ENCODE measurements at places on chromosomes 7 and 10. TPM values are rescaled to one million over a fixed set of nuclear protein-coding genes. Genes with fewer than 3 reads are reported as not detected.

UNC5B gene
- 16.0 TPM for total RNA-seq

SLC29A4 gene
- 0.98 TPM for total RNA-seq

NUTM2E gene
- total RNA-seq: not detected

- H3K27me3 ChIP-seq: no peaks in the 10 kb centered on the region
- no peak overlapping the region for H3K27ac ChIP-seq
- H3K36me3 ChIP-seq: no peaks in the 10 kb centered on the region
- no peak for DNase-seq
- no peaks in the 10 kb centered on the region for H3K4me1 ChIP-seq
Measured at GRCh38 chr7:54988516-54988915, 30.3 kb upstream of the EGFR start.

GRCh38 chr7:92898798-92899197, 62.4 kb upstream of the CDK6 start:
- H3K36me3 ChIP-seq: no peaks in the 10 kb centered on the region
- H3K4me1 ChIP-seq: no peaks in the 10 kb centered on the region
- H3K27ac ChIP-seq: no peak overlapping the region
- H3K27me3 ChIP-seq: no peaks in the 10 kb centered on the region
- H3K4me3 ChIP-seq: no peak overlapping the region

DNA sequence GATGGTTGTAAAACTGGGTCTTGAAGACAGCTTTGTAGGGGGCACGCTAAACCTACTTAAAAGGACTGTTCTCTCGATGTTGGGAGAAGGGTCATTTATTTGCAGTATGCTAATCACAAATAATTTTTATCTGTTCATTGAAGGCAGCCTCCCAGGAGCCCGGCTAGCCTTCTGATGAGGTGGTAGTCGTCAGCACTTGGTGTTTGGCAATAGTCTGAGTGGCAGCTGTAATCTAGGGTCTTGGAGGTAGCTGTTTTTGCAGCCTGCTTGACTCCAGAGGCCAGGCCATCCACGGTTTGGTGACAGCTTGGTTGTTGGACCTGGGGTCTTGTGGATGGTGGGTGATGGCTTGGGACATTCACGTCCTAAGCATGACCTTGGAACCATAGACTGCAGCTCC, 2.2 kb downstream of the GTF2IRD1 start:
- H3K4me3 ChIP-seq: no peak overlapping the region
- no peaks in the 10 kb centered on the region for H3K36me3 ChIP-seq
- H3K4me1 ChIP-seq: peaks cover 18% of the 10 kb centered on the region
- DNase-seq: no peak

- H3K4me1 ChIP-seq: peaks cover 15% of the 10 kb centered on the region
- DNase-seq: peak; percentile 54
- peaks cover 83% of the 10 kb centered on the region for H3K27me3 ChIP-seq
- H3K36me3 ChIP-seq: no peaks in the 10 kb centered on the region
Measured at GRCh38 chr7:1671594-1672451, 1.7 kb downstream of the ELFN1 start.

DNA sequence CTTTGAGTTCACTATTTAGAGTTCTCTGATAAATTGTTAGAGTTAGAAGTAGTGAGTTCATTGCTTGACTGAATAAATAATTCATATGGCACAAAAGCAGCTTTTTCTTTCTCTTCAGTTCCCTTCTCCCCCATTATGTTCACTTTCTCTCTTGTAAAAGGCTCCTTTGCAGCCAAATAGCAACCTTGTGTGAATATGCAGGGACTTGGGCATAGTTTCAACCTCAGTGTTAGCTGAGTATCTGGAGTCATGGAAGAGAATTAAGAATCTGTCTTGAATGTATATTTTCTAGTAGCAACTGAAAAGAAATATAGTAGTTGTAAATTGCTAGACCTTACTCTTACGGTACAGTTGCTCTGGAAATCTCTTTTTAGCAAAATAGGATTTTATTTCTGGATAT, 31.9 kb downstream of the ZEB1 start:
- H3K4me3 ChIP-seq: no peak overlapping the region
- H3K27me3 ChIP-seq: no peaks in the 10 kb centered on the region
- DNase-seq: no peak
- no peaks in the 10 kb centered on the region for H3K36me3 ChIP-seq
- H3K27ac ChIP-seq: no peak overlapping the region

- H3K27me3 ChIP-seq: no peaks in the 10 kb centered on the region
- peaks cover 24% of the 10 kb centered on the region for H3K36me3 ChIP-seq
- DNase-seq: peak; percentile 77
- H3K27ac ChIP-seq: no peak overlapping the region
Measured at GRCh38 chr7:2253021-2253420, 11.0 kb downstream of the NUDT1 start.

GRCh38 chr10:132181691-132182425, 4.9 kb upstream of the DPYSL4 start:
- peaks cover 7% of the 10 kb centered on the region for H3K4me1 ChIP-seq
- no peak for DNase-seq
- H3K27me3 ChIP-seq: peaks cover 31% of the 10 kb centered on the region
